ENCODE measurements at places on chromosomes 4 and X. TPM values are rescaled to one million over a fixed set of nuclear protein-coding genes. Genes with fewer than 3 reads are reported as not detected.

DNA sequence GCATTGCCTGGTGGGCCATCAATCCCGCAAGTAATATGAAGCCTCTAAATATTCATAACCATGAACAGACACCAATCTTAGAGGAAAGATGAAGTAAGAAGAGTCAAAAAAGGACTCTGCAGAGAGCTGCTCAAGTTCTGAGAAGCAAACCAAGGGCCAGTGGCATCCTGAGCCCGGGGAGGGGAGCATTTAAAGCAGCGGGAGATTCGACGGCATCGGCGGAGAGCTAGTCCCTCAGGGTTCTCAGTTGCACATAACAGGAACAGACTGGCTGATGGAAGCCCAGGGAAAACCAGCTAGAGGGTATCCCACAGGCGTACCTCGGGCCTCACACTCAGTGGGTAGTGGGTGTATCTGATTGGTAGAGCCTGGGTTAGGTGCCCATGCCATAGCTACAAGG lies 4.9 kb upstream of the PNMA6E start:
- no peaks in the 10 kb centered on the region for H3K27me3 ChIP-seq
- H3K27ac ChIP-seq = no peak overlapping the region
- DNase-seq = no peak
- no peak overlapping the region for H3K4me3 ChIP-seq
- H3K4me1 ChIP-seq = no peaks in the 10 kb centered on the region

GRCh38 chr4:7201420-7202305 lies 9.3 kb downstream of the SORCS2 start:
- no peak overlapping the region for H3K4me3 ChIP-seq
- peaks cover 30% of the 10 kb centered on the region for H3K27me3 ChIP-seq
- no peaks in the 10 kb centered on the region for H3K36me3 ChIP-seq
- DNase-seq = no peak
- no peak overlapping the region for H3K27ac ChIP-seq

GRCh38 chr4:154478128-154478527 lies 13.5 kb downstream of the DCHS2 start:
- no peaks in the 10 kb centered on the region for H3K36me3 ChIP-seq
- H3K4me1 ChIP-seq = no peaks in the 10 kb centered on the region
- peaks cover 10% of the 10 kb centered on the region for H3K27me3 ChIP-seq

DNA sequence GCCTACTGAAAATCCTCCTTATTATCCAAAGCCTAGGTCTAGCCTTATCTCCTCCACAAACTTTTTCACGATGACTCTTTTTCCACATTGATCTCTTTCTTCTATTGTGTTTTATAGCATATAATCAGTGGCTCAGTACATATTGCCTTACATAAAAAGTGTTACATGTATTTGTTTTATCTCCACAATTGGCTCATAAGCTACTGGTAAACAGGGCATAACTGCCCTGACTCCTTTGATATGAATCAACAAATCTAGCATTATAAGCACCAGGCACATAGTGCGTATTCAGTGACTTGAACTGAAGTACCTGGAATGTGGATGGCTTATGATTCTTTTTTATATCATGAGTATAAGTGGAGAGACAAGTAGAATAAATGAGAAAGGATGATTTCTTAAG lies 206.8 kb downstream of the TEX13A start:
- no peak overlapping the region for H3K27ac ChIP-seq
- no peaks in the 10 kb centered on the region for H3K4me1 ChIP-seq
- no peak overlapping the region for H3K4me3 ChIP-seq
- no peaks in the 10 kb centered on the region for H3K27me3 ChIP-seq
- no peaks in the 10 kb centered on the region for H3K36me3 ChIP-seq

DNA sequence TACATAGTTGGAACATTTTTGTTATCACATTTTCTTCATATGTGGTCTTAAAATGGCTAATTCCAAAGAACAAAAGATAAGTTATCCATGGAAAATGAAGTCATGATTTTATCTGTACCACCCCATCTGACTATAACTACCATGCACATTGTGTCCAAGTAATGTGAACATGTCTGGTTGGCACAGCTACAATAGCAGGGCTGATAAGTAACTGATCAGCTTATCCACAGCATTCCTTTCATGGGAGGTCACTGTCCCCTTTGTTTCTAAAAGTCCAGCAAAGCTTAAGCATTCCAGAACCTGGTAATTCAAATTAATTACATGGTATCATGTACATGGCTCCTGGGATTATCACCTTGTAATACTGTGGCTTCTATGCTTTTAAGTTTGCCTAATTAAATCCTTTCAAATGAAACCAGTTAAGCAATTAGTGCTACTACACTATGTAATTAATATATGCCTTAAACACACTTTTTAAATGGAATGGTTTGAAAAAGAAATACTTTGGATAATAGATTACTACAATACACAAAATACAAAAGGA lies 21.1 kb upstream of the SORBS2 start:
- H3K4me3 ChIP-seq = no peak overlapping the region
- H3K4me1 ChIP-seq = no peaks in the 10 kb centered on the region
- no peak for DNase-seq

DNA sequence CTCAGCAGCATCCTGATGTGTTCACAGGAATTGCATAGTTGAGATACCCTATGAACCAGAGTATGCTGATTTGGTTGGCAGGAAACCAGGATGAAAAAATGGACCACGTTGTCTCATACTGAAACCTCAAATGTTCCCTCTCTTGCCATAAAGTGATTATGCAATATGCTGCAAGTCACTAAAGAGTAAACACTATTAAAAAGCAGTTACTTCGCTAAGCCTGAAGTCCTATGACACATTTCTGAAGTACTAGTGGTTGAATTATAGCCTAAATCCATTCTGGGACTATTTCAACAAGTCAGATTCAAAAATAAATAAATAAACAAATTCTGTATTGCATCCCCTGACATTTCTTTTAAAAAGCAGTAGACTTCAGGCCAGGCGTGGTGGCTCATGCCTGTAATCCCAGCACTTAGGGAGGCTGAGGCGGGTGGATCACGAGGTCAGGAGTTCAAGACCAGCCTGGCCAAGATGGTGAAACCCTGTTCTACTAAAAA lies 106.0 kb upstream of the NAP1L5 start:
- peaks cover 18% of the 10 kb centered on the region for H3K4me1 ChIP-seq
- peaks cover 7% of the 10 kb centered on the region for H3K27me3 ChIP-seq
- H3K36me3 ChIP-seq = no peaks in the 10 kb centered on the region
- peak; percentile 26 for DNase-seq

DNA sequence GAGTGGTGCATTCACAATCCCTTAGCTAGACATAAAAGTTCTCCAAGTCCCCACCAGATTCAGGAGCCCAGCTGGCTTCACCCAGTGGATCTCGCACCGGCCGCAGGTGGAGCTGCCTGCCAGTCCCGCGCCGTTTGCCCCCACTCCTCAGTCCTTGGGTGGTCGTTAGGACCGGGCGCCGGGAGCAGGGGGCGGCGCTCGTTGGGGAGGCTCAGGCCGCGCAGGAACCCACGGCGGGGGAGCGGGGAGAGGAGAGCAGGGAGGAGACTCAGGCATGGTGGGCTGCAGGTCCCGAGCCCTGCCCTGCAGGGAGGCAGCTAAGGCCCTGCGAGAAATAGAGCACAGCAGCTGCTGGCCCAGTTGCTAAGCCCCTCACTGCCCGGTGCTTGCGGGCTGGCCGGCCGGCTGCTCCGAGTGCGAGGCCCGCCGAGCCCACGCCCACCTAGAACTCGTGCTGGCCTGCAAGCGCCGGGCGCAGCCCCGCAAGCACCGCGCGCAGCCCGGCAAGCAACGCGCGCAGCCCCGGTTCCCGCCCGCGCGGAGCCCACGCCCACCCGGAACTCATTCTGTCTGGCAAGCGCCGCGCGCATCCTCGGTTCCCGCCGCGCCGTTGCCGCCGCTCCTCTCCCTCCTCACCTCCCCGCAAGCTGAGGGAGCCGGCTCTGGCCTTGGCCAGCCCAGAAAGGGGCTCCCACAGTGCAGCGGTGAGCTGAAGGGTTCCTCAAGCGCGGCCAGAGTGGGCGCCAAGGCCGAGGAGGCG lies 153.5 kb downstream of the SLC7A11 start:
- no peak for DNase-seq
- H3K36me3 ChIP-seq = no peaks in the 10 kb centered on the region
- H3K27ac ChIP-seq = no peak overlapping the region

GRCh38 chr4:23234716-23235115 lies 542.0 kb downstream of the GBA3 start:
- no peaks in the 10 kb centered on the region for H3K36me3 ChIP-seq
- H3K27me3 ChIP-seq = no peaks in the 10 kb centered on the region
- H3K4me3 ChIP-seq = no peak overlapping the region

DNA sequence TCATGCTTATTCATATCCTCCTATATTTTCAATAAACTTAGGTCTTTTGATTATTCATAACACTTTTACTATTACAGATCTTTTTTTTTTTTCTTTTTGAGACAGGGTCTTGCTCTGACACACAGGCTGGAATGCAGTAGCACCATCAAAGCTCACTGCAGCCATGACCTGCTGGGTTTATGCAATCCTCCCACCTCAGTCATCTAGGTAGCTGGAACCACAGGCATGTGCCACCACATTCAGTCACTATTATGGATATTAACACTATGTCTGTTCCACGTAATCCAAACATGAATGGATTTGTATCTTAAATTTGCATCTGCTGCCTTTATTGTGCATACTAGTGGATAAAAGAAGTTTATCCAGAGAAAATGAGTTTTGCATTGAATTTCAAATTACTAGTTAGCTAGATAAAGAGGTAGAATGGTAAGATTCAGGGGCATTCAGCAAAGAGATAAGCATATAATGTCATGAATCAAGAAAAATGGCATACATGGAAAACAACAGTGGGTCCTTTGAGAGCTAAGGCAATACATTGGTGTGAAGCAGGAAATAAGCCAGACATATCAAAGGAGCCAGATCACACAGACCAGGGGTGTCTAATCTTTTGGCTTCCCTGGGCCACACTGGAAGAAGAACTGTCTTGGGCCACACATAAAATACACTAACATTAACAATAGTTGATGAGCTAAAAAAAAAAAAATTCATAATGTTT lies 13.9 kb downstream of the ANAPC10 start:
- no peaks in the 10 kb centered on the region for H3K27me3 ChIP-seq
- peak; percentile 31 for DNase-seq
- no peak overlapping the region for H3K4me3 ChIP-seq
- no peak overlapping the region for H3K27ac ChIP-seq

DNA sequence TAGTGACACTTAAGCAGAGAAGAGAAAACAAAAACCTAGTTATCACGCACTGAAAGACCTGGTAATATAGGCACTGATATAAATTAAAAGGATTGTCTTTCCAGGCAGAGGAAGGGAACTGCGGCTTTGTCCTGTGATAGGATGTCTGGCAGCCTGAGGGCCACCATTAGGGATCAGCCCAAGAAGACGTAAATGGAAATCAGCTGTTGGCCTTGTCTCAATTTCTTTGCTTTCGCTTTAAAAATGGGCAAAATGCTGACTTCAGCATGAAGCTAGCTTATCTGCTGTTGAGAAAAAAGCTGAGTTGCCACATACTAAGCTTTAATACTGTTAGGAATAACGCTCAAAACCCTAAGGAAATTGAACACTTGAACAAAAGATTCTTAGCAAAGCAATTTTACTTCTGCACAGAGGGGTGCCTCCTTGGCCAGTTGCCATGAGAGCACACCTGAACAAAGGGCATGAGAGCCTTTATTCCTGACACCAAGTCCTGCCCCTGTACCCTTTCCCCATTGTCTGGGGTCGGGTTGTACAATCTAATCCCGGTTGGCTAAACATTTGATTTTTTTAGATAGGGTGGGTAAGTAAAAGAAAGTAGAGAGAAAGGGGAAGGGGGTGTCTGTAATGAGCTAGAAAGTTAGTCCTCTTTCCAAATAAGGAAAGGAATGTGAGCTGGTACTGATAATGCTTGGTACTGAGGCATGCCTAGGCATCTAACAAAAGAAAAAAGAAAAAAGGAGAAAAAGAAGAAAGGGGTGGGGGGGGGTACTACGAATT lies 85.1 kb upstream of the UCP1 start:
- H3K36me3 ChIP-seq = no peaks in the 10 kb centered on the region
- DNase-seq = no peak
- H3K4me1 ChIP-seq = no peaks in the 10 kb centered on the region

GRCh38 chr4:118120120-118120760 lies 86.0 kb downstream of the NDST3 start:
- H3K27ac ChIP-seq = no peak overlapping the region
- H3K36me3 ChIP-seq = no peaks in the 10 kb centered on the region
- no peaks in the 10 kb centered on the region for H3K4me1 ChIP-seq
- no peak overlapping the region for H3K4me3 ChIP-seq

- H3K4me1 ChIP-seq = no peaks in the 10 kb centered on the region
- no peak overlapping the region for H3K27ac ChIP-seq
- H3K36me3 ChIP-seq = no peaks in the 10 kb centered on the region
- H3K4me3 ChIP-seq = no peak overlapping the region
- no peaks in the 10 kb centered on the region for H3K27me3 ChIP-seq
Observed at GRCh38 chrX:134868771-134869495, 121.9 kb upstream of the SMIM10 start.

DNA sequence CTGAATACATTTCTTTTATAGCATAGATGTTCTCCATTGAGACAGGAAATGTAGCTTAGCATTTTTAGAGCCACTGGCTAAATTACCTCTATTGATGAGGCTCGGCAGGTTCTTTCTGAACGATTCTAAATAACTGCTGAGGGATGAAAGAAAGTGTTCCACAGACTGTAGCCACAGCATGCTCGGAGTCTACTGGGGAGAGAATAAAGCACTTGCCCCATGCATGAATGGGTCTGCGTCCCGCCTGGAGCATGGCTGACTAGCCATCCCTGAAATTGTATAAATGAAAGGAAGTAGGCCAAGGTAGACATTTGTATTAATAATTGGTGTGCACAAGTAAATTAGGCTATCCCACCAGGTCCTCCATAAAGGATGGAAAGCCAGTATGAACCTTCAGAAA lies 269.8 kb downstream of the COL25A1 start:
- no peak for DNase-seq
- peaks cover 3% of the 10 kb centered on the region for H3K27me3 ChIP-seq
- no peaks in the 10 kb centered on the region for H3K36me3 ChIP-seq
- H3K4me3 ChIP-seq = no peak overlapping the region
- no peaks in the 10 kb centered on the region for H3K4me1 ChIP-seq

- no peak overlapping the region for H3K27ac ChIP-seq
- H3K4me1 ChIP-seq = no peaks in the 10 kb centered on the region
- no peak for DNase-seq
- no peaks in the 10 kb centered on the region for H3K36me3 ChIP-seq
Observed at GRCh38 chr4:11158971-11159370, 269.7 kb downstream of the HS3ST1 start.

- no peaks in the 10 kb centered on the region for H3K4me1 ChIP-seq
- H3K27me3 ChIP-seq = no peaks in the 10 kb centered on the region
- no peak for DNase-seq
- H3K27ac ChIP-seq = no peak overlapping the region
- H3K4me3 ChIP-seq = no peak overlapping the region
Observed at GRCh38 chr4:119854364-119854763, 212.3 kb downstream of the MAD2L1 start.

The RBM46 gene
- total RNA-seq = not detected

The HPGD gene
- total RNA-seq = 3.4 TPM

The UCHL1 gene
- 0.99 TPM for total RNA-seq

The SLC16A2 gene
- 1.2 TPM for total RNA-seq

The CWH43 gene
- total RNA-seq = not detected

The FAM9C gene
- total RNA-seq = 0.05 TPM

The FAT4 gene
- not detected for total RNA-seq

The DGKK gene
- total RNA-seq = not detected
